LHCN-M2 (cell line): ENCODE measurements at places on chromosomes 1 and 21.

DNA sequence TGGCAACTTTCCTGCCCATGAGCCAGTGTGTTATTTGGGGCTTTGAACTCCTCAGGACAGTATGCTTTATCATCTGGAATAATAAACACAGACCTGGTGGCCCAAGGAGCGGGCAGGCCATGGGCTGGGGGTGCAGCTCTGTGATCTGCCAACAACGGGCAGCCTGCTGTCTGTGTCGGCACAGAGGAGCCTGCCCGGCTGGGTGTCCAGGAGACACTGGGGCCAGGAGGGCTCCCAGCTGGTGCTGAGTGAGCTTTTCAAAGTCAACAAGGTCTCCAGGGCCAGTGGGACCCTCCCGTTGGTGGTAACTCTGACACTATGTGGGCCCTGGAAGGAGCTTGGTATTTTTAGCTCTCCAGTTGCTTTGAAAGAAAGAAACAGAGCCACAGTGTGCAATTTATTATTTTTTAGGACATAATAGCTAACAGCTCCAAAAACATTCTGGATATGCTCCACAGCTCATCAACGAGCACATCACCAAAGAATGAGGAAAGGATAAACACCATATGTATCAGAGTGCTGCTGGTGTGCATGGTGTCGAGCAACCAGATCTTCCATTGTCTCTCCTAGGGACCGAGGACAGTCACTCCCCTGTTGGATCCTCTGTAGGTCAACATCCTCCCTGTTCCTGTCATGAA lies 488.7 kb upstream of the USP24 start:
- no peak for DNase-seq

DNA sequence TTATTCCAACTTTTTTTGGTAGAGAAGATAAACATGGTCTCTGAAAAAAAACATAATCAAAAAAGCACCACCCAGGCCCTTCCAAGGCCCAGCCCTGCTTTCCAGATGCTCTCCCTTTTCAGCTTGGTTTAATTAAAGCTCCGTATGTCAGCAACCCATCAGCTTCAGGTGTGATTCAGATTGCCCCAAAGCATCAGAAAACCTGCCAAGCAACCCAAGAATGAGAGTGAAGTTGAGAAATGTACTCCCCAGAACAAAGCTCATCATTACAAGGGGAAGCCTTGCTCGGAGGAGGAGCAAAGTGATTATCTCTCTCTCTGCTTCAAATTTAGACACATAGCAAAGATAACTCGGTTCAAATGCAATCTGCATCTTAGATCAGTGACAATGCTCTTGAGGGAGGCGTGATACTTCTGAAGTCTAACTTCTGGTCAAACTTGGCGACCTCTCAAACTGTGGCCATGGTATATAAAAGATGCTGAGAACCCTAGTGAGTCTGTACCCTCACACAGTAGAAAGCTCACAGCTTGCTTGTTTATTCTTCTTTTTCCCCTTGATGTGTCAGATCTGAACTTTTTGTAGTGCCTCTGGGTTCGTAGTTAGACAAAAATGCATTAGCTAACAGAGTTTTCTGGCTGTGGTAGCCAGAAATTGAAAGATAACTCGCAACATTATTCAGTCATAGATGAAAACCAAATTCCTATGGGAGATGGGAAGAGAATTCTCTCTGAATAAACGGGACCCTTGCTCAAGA lies 63.3 kb upstream of the ZC3H11B start:
- no peak for DNase-seq

DNA sequence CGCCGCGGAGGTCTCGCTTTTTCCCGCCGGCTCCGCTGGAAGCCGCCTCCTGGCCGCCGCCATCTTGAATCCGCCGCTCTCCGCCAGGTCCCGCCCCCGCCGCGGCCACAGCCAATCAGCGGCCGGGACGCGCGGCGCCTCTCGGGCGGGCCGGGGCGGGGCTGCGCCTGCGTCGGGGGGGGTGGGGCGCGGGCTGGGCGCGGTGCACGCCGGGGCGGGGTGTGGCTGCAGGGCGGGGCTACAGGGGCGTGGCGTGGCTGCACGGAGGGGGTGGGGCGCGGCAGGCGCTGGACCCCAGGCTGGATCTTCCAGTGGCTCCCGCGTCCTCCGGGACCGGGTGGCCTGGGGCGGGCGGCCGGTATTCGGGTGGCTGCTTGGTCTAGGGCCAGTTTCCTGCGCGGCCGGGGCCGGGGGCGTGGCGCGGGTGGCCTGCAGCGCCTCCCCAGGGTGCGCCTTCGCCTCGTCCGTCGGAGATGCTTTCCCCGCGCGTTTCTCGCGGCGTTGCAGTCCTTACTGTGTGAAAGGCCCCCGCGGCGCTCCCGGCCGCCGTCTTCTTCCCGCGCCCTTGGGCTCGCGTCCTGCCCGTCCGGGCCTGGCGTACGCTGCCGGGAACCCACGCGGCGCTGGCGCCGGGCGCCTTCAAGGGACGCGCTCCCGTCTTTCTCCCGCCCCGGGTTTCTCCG lies 575 bp downstream of the PCNT start:
- peak; percentile 71 for DNase-seq

- DNase-seq: peak; percentile 45
Observed at GRCh38 chr1:32454726-32455125, 10.1 kb upstream of the ZBTB8B start.

- DNase-seq: no peak
Observed at GRCh38 chr21:26933448-26933847, 33.4 kb downstream of the ADAMTS5 start.

DNA sequence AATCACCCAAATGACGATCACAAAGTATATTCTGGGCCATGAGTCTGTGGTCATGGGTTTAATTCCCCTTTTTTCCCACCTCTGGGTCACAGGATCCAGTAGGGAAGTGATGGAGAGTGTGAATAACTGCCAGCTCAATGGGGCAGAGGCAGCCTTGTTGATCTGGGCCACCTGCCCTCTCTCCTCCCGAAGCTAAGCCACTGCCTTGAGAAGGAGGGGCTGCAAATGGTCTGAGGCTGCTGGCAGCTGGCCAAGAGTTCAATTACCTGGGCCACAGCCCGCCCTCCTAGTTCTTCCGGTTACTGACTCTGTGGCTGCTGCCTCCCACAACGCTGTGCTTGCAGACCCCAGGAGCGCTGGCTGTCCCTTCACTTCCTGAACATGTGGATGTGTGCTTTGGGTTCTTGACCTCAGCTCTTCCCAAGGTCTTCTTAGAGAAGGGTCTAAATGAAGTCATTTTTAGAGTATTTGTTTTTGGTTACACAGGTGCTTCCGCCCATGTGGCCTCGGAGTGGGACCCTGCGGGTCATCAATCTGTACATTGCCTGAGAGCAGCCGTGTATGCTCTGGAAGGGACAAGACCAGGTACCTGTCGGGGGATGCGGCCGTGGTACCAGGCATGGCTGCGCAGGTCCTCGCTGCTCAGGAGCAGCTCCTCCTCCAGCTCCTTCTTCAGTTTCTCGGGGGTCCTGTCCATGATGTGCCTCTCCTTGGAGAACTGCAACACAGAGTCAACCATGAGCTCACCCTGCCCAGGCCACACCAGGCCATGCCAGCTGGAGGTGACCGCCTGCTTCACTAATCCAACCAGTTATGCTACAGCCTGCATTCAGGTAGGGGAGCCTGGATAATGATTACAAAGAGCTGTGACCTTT lies 89.7 kb downstream of the BCAR3 start:
- no peak for DNase-seq

GRCh38 chr1:210104103-210104502 lies 128.5 kb upstream of the SERTAD4 start:
- DNase-seq: no peak

- DNase-seq: no peak
Observed at GRCh38 chr21:14968821-14969220, 96.0 kb downstream of the NRIP1 start.

DNA sequence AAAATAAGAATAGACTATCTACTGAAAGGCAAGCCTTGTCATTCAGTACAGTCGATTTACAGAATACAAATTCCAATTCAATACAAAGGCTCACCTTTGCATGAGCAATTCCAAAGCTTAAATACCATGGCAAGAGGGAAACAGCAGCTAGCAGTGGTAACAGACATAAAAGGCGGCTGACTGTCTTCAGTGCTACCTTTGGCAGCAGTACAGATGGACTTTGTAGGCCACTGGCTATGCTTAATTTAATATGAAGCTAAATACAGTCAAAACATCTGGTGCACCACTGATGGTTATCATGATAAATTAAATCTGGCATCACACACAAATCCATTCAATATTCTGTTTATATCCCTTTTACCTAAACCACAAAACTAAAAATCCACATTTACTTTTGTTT lies 62.4 kb downstream of the RERE start:
- no peak for DNase-seq

DNA sequence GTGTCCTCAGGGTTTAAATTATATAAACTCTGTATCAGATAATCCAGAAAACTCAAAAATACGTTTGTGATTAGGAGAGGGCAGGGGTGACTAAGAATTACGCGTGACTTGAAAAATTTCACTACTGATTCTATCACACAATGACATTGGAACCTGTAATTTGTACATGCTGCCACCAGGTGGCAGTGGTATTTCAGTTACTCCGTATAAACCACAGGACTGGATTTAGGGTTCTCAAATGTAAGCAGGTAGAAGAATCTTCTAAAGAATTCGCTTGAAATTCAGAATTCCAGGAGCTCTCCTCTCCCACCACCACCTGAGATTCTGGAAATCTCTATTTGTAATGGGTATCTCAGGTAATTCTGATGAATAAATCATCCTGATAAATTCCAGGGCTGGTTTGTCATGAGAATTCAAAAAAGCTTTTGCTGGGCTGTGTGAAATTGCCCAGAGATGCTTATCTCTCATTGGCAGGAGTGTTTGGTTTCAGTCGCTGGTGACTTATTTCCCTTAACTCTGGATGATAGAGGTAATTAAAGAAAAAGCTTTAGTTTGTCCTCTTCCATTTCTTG lies 1.7 kb upstream of the KRTAP7-1 start:
- DNase-seq: peak; percentile 5

- DNase-seq: peak; percentile 80
Observed at GRCh38 chr1:178060789-178061556, 32.9 kb upstream of the RASAL2 start.

GRCh38 chr1:111864862-111865261 lies 109.2 kb downstream of the DDX20 start:
- no peak for DNase-seq

- no peak for DNase-seq
Observed at GRCh38 chr1:111195002-111195684, 5.3 kb downstream of the DENND2D start.
